CD4-positive, alpha-beta T cell treated with Interleukin-17A for 4 hours (primary cell): ENCODE measurements at places on chromosomes 16 and 17.

- DNase-seq: no peak
Measured at GRCh38 chr16:69934044-69934443, 17.1 kb upstream of the CLEC18A start.

GRCh38 chr16:31179219-31179746, 656 bp upstream of the FUS start:
- no peak for DNase-seq

GRCh38 chr17:30805944-30806456, 18.5 kb downstream of the CRLF3 start:
- DNase-seq: no peak

- peak; percentile 61 for DNase-seq
Measured at GRCh38 chr16:29710227-29711219, 31.5 kb downstream of the QPRT start.

GRCh38 chr17:41455236-41455635, 11.9 kb downstream of the KRT32 start:
- DNase-seq: no peak

- no peak for DNase-seq
Measured at GRCh38 chr17:28216528-28216927, 102.5 kb upstream of the TMEM97 start.
